ENCODE measurements at places on chromosomes 12 and 14.

DNA sequence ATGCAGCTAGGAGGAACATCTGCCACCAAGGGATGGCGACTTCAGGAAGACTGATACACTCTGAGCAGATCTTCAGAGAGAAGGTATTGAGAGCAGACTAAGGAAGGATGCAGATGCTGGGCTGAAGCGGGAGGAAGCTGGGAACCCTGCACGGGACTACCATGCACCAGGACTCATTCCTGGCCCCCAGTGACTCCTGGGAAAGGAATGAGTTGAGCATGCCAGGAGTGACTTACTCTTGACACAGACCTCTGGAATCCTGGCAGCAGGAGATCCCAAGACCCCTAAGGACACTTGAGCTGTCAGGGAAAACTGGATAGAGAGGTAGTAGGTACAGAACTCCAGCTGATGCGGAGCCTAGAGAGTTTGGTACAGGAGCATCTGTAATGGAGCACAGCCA lies 336.1 kb downstream of the RPS29 start:
- no peak for DNase-seq

- DNase-seq, result no peak
These were observed 190.4 kb upstream of the FOXN3 start for GRCh38 chr14:89607453-89607852.

- no peak for DNase-seq
These were observed 4.3 kb upstream of the MYF6 start for GRCh38 chr12:80702889-80703805.

DNA sequence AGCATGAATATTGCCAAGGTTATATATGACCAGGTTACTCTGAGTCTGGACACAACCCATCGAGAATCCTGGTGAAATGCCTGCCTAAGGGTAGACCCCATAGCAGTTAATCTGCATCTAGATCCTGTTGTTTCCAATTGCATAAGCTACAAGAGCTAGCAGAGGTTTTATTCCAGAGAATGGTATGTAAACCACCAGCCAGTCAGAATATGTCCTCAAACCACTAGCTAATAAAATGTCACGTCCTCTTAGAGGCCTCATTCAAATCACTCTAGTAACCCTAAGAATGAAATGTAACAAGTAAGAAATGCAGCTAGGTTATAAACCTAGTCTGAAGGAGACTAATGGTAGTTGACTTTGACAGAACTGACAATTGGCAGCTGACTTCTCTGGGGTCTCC lies 9.0 kb upstream of the YLPM1 start:
- no peak for DNase-seq

DNA sequence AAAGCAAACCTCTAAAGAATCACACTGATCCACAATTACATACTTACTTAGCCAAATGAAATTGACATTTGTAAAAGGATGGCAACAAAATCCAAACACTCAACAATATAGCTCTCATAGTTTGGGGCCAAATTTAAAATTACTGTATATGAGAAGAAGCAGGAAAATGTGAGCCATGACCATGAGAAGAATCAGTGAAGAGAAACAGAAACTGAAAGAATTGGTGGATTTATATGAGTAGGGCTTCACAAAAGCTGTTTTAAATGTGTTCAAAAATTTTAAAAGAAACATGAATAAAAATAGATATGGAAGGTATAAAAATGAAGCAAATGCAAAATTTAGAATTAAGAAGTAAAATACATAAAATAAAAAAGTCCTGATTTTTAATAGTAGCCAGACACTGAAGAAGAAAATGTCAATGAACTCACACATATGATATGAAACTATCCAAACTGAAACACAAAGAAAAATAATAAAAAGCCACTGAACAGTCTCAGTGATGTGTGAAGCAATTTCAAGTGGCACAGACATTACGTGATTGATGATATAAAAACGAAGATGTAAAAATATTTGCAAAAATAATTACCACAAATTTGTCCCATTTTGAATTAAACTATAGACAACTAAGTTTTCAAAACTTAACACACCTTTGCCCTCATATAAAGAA lies 87.9 kb upstream of the MDGA2 start:
- no peak for DNase-seq

GRCh38 chr14:76430017-76430416 lies 54.1 kb downstream of the ESRRB start:
- DNase-seq, result no peak

- no peak for DNase-seq
These were observed 27.4 kb upstream of the BATF start for GRCh38 chr14:75494896-75495295.

DNA sequence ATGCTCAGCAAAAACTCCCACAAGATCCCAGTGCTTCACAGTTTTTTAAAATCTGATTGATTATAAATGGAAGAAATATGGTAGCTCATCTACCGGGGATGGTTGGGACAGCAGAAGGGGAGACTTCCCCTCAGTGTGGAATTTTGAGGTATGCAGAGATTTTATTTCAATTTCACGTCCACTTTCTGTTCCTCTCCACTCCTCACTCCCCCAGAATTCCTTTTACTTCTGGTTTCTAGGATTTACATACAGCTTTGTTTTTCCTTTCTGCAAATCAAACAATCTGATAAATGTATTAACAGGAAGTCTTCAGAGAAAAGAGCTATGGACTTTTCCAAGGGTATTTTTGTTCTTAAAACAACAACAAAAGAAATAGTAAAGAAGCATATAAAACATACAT lies 181.5 kb upstream of the ARHGAP5 start:
- DNase-seq, result no peak

- no peak for DNase-seq
These were observed 11.4 kb upstream of the CYP46A1 start for GRCh38 chr14:99672506-99673304.

DNA sequence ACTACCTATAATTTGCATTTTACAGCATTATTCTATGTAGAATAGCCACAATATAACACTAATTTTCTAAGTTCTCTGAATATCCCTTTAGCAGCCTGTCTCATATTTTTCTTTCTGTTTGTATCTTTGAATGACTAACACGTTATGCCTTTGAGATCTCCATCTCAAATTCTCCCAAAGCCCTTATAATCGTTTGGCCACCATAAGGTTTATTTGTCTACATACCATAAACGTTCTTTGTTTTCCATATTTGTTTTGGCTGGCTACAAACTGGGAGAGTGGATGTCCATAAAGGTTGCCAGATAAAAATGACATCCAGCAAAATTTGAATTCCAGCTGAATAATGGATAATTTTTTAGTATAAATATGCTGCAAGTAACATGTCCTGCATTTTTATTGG lies 203.7 kb downstream of the STXBP6 start:
- no peak for DNase-seq

DNA sequence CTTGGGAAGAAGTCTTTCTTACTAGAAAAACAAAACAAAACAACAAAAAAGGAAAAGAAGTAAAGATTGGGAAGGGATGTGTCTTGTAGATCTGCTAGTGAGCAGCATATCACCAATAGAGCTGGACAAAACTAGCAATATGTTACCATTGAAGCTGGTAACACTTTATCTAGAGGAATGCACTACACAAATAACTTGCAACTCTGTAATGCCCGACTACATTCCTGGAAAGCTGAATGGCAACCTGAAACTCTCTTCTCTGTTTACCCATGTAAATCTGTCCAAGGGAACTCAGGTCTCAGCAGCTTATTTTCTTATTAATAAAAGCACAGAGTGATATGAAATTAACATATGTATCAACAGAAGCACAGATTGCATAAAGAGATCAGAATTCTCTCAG lies 624.4 kb downstream of the KCNH5 start:
- DNase-seq, result no peak

DNA sequence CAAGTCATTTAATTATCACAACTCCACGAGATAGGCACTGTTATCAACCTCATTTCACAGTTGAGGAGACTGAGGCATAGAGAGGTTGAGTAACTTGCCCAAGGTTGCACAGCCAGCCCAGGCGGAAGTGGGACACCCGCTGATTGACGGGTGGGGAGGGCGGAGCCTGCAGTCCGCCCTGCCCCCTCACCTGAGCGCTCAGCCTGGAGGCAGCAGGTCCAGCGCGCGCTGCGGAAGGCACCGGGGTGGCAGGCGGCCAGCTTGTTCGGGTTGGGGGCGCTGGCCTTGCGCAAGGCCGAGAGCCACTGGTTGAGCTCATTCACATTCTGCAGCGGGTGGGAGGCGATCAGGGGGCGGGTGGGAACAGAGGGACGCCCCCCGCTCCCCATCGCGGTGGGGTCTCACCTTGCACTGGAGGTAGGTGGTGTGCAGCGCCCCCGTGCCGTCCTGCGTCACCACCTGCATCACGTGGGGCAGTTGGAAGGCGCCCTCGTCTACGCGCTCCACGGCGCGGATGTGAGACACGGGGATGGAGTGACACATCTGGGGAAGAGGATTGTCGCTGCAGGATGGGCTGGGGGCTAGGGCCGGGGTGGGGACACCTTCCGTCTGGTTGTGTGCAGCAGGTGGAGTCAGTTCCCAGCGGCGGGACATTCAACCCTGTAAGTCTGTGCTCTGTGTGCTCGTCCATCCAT lies 31.7 kb downstream of the RASAL1 start:
- DNase-seq, result no peak

GRCh38 chr14:74221741-74222140 lies 17.5 kb upstream of the VSX2 start:
- no peak for DNase-seq

DNA sequence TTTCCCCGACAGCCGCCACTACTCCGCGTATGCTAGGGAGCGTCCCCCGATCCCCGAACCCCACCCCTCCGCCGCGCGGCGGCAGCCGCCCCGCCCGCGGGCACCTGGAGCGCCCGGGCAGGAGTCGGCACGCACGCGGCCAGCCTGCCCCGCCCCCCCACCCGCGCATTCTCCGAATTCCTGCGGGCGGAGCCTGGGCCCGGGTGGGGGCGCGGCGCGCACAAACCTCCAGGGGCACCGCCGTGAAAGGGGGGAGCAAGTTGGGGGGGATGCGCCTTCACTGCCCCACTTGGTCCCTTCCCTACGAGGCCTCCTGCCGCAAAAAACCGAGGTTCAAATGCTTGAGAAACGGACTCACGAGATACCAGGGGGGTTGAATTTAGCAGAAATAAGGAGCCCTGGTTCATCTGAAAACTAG lies 1.7 kb downstream of the AJUBA start:
- no peak for DNase-seq

GRCh38 chr12:106251631-106252455 lies 4.0 kb upstream of the CKAP4 start:
- no peak for DNase-seq

DNA sequence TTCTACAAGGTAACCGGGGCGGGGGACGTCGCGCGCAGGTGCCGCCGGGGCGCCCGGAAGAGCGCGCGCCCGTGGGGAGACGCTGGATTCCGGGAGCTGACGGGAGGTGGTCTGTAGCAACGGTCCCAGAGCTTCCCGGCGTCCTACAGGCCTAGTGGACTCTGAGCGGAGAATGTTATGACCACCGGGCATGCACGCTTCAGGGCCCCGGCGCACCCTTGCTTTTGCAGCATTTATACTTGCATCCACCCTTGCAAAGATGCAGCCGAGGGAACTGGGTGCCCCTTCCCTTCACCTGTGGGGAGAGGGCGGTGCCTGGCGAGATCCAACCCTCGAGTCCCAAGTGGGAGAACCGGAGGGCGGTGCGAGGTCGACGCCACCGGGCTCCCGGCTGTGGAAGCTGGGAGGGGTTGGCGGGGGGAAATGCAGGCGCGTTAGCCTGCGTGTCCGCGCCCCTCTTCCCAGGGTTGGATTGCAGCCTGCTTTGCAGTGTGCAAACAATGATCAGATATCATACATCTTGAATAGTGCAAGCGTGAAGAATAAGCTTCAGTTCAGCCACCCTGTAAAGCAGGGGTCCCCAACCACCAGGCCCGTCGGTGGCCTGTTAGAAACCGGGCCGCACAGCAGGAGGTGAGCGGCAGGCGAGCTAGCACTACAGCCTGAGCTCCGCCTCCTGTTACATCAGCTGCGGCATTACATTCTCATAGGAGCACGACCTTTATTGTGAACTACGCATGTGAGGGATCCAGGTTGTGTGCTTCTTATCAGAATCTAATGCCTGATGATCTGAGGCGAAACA lies 576 bp downstream of the ERP29 start:
- peak; percentile 29 for DNase-seq

DNA sequence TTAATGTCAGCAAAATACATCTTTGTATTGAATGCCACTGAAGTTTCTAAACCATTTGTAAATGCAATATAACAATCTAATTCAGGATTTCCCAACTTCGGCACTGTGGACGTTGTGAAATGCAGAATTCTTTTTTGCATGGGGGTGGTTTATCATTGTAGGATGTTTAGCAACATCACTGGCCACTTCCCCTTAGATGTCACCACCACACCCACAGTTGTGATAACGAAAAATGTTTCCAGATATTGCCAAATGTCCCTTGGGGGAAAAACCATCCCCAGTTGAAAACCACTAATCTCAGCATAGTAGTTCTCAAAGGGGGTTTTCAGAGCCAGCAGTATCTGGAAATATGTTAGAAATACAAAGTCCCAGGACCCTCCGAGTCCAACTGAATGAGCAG lies 203.3 kb downstream of the NAV3 start:
- no peak for DNase-seq

GRCh38 chr12:105228494-105228893 lies 7.5 kb downstream of the APPL2 start:
- DNase-seq, result no peak

- no peak for DNase-seq
These were observed 90.5 kb upstream of the STXBP6 start for GRCh38 chr14:25140411-25140810.

- DNase-seq, result no peak
These were observed 855.2 kb downstream of the FSCB start for GRCh38 chr14:43651896-43652295.

DNA sequence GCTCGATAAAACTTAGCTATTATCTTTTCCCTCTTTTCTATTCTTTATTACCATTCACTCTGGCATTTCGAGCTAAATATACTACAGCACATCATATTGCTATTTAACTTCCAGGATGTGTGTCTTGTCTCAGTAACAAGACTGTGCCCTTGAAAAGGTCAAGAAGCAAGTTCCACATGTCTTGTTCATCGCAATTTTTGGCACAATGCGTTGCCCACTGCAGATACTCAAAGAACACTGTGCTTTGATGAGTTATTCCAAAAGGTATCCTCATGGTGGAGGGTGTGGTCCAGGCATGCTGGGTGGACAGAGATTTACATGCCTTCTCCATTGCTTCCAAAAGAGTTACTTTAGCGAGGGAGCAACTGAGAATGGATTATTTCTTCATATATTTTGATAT lies 6.6 kb downstream of the E2F7 start:
- DNase-seq, result no peak

GRCh38 chr12:112004041-112004440 lies 8.9 kb downstream of the TMEM116 start:
- no peak for DNase-seq

DNA sequence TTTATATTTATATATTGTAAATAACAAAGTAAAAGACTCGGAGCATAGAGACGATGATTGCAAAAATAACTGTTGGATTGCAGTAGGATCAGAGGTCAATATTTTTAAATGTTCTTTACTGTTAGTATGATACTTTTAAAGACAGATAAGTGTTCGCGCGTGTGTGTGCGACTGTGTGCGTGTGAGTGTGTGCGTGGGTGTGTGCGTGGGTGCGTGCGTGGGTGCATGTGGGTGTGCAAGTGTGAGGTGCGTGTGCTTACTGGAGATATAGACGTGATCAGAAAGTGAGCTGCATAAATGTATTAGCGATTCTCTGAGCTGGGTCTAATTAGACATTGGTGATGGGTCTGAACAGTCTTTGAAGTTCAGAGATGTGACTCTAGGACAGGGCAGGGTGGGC lies 142.9 kb downstream of the RIMBP2 start:
- no peak for DNase-seq

- no peak for DNase-seq
These were observed 353.7 kb downstream of the APAF1 start for GRCh38 chr12:98998697-98999299.

Measured in neural crest cell (in vitro differentiated cells).